ENCODE measurements at places on chromosomes 4 and X.

- no peak for DNase-seq
Measured at GRCh38 chr4:164540987-164541386, 212.9 kb upstream of the SMIM31 start.

DNA sequence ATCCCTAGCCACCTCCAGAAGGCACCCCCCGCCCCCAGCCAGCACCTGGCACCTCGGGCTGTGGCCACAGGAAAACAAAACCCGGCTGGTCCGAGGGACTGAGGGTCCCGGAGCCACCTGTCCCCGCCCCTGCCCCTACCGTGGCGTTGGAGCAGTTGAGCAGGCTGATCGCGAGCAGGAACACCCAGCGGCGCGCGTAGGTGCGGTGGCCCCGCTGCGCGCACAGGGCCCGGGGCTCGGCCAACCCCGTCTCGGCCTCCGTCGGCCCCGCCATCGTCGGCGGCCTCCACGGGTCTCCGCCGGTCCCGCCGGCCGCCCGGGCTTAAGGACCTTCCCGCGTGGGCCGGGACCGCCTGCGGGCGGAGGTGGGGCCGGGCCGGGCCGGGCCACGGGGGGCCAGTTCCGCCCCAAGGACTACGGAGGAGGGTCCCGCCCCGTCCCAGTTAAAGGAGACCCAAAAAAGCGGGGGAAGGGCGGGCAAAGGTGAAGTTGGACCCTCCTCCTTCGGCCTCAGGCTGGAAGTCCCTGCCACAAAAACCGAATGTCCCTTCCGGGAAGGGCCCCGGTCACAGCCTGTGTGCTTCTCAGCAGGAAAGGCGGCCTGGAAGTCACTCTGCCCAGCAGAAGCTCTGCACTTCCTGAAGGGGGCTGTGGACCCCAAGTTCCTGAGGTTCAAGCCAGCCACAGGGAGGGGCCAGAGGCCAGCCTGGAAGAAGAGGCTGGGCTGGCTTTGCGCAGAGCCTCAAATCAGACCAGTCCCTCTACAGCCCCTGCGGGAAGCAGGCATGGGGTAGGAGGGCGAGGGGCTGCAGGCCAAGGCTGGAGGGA, at the start of gene SLC49A3:
Gene SLC49A3 (minus strand): TSS at position 298 of the 828 bp plus-strand sequence. CDS start 24 bp downstream, at position 274.
- DNase-seq, result no peak

- no peak for DNase-seq
Measured at GRCh38 chr4:152988721-152989553, 52.8 kb downstream of the FHDC1 start.

DNA sequence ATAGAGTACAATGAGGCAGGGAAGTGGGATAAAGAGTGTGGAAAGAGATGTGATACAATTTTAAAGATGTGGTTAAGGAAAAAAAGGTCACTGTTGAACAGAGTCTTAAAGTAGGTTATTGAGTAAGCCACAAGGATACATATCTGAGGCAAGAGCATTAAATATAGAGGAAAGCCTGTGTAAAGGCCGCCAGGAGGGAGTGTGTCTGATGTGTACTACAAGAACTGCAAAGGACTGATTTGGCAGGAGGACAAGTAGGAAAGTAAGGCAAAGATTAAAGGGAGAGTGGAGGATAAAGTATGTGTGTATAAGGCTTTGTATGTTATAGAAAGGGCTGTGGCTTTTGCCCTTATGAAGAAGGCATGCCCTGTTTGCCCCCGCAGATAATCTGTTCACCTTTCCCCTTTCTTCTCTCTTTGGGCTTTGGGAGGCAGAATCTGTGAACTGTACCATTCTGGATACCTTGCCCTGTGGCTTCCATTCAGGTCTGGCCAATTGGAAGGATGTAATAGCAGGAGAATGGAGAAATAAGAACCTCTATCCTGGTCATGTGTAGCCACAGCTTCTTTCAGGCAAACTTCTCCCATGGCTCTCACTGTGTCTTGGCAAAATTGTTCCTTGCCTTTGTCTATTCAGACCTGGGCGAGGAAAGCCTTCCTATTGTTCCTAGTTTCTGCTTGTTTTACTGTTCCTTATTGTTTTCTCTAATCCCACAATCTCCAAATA, 68.9 kb upstream of the FAM47B start:
- DNase-seq, result no peak

DNA sequence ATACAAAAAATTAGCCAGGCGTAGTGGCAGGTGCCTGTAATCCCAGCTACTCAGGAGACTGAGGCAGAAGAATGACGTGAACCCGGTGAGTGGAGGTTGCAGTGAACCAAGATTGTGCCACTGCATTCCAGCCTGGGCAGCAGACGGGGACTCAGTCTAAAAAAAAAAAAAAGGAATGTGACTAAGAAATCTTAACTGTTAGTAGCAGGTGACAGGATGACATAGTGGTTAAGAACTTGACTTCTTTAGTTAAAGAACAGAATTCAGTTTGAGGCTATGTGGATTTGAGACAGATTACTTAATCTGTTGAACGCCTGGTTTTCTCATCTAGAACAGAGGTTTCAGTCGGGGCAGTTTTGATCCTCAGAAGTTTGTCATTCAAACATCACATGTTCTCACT, 3.2 kb downstream of the TRMT44 start:
- DNase-seq, result no peak

GRCh38 chrX:50327235-50327634, 122.7 kb downstream of the CCNB3 start:
- no peak for DNase-seq

- DNase-seq, result no peak
Measured at GRCh38 chrX:53251307-53251706, 26.3 kb upstream of the KDM5C start.

GRCh38 chr4:137421796-137422195, 110.5 kb downstream of the PCDH18 start:
- DNase-seq, result no peak

DNA sequence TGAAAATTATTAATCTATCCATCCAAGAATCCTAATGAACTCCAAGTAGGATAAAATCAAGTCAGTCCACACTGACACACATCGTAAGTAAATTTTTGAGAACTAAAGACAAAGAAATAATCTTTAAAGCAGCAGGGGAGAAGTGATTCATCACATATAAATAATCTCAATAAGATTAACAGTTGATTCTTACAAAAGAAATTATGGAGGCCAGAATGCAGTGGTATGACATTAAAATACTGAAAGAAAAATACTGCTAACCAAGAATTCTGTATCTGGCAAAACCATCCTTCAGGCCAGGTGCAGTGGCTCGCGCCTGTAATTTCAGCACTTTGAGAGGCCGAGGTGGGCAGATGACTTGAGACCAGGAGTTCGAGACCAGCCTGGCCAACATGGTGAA, 96.1 kb upstream of the SH3RF1 start:
- DNase-seq, result no peak

- DNase-seq, result no peak
Measured at GRCh38 chr4:83369831-83370639, 35.4 kb upstream of the HPSE start.

DNA sequence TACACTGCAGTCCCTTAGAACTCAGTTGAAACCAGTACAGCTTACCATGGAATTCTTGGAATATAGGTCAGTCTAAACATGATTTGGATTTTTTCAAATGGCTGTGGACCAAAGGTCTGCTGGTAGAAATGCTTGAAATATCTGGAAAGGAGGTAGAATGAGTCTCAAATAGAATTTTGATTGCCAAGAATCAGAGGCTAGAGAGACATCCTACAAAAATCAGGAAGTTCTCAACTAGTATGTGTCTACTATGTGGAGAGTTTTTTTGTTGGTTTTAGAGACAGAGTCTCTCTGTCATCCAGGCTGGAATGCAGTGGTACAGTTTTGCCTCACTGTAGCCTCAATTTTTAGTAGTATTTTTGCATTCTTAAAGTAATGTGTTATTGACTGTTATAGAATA, 53.6 kb downstream of the PAQR3 start:
- no peak for DNase-seq

GRCh38 chr4:40886931-40887763, 137.4 kb downstream of the NSUN7 start:
- no peak for DNase-seq

- no peak for DNase-seq
Measured at GRCh38 chr4:152822323-152822722, 42.6 kb downstream of the ARFIP1 start.

DNA sequence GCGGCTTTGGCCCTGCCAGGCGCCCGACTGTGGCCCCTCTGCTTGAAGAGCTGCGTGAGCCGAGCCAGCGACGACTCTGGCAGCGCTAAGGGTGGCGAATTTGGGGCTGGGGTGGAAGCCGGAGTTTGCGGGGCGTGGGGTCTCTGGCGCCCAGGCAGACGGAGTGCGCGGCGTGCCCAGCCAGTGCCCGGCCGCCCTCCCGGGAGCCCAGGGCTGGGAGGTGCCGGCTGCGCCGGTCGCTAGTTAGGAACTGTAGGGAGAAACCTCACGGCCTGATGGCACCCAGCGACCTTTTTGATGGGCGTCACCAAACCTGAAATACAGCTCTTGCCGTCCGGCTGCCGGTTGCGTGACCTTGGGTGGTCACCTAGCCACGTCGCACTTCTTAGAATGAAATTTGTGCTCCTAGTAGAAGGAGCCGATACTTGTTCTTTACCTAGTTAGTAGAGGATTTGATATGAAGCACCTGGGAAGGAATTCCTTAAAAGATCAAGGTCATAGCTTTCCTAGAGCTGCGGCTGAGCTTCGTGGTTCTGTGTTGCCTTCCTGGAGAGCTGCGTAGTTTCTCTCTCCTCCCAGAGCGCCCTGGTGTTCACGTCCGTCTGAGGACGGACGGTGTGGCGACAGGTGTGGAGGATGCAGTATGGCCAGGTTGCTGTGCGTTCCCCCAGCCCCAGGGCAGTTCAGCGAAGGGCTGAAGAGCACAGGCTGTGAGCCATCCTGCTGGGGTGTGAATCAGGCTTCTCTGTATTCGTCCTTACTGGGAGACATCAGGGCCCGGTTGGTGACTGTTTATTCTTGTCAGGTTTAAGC, 680 bp downstream of the MAEA start:
- DNase-seq, result peak; percentile 43

- no peak for DNase-seq
Measured at GRCh38 chr4:61400439-61401038, 200.4 kb downstream of the ADGRL3 start.

DNA sequence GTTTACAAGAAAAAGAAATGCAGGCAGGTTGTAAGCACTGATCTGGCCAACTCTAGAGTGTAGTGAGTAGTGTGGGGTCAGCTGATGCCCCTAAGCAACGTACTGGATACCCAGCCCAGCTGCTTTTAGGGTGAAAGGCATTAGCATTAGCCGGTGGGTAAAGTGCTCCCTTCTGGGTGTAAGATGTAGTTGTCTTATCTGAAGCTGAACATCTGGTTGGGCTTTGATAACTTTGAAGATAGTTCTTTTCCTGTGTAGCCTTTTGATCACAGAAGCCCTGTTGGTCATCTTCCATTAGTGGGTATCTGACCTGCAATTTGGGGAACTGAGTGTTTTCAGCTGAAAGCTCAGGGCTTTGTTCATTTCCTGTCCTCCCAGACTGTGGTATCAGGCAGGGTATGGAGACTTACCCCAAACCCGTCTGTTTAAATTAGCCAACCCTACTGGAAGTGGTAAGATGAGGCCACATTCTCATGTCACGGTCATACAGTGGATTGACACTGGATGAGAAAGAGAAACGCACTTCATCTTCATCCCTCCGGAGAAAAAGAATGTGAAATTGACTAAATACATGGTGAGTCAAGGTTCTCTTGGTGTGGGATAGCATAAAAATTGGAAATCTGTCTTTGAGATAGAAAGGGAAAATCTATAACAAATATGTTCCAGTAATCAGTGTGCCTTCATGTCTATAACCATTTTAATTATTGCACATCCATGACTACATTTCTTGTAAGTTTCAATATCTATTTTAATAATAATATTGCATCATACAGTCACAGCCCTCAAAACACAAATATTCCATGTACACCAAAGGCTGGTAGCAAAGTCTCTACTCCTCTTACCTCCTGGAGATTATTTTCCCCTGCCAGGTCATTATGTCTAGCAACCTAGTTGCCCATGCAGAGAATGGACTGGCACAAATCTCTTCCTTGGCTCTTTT, 8.7 kb downstream of the RHOH start:
- no peak for DNase-seq

GRCh38 chrX:31112226-31112999, 40.6 kb upstream of the FTHL17 start:
- no peak for DNase-seq

DNA sequence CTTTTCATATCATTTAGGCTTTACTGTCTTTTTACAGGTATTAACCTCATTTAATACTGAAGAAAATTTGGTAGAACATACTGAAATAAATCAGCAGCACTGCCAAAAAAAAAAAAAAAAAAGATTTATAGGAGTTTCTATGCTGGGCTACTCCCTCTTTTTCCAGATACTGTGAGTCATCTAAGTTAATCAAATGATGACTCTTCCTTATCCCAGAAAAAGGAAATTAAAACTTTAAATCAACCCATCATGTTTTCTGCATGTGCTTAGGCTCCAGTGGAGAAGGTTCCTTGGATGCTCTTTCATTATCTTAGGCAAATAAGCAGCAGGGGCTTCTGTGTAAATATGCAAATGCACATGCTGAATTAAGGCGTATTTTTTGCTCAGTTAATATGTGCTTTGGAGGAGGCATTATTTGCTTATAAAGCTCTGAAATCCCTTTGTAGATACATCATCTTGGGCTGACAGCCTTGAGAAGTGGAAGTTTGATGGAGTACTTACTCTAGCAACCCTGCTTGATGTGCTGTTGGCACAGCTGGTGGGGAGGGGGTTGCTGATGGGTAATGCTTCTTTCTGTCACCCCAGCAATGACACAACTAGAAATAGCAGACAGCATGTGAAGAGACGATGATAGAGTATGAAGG, 136.1 kb downstream of the C4orf33 start:
- no peak for DNase-seq

GRCh38 chrX:107117993-107118321, 665 bp downstream of the RBM41 start:
- peak; percentile 19 for DNase-seq

DNA sequence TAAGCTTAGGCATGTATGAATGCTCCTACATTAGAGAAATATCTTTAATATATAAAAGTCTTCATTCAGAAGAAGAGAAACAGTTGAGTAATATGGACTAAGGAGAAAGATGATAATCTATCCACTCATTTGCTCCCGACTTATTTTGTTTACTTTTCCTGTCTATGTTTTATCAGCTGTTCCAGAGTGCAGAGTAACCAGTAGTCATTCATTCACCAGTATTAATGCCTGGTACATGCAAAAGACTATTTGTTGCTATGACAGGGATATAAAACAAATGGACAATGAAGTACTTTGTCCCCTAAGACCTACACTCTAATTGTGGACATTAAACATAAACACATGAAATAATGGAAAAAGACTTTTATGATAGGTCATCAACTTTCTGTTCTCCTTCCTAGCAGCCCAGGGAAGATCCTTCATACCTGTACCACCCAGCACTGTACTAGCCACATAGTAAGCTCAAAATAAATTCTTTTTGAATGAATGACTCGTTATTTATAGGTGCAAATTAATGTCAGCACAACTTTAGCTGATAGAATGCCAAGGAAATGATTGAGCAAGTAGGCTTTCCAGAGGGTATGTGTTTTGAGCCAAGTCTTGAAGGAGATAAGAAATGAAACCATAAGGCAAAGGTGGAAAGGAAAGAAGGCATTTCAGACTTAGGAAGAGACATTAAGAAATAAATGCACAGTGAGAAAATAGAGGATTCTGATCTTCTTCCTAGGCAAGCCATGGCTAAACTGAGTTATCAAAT, 45.0 kb upstream of the IL13RA1 start:
- DNase-seq, result no peak

Measured in HEK293T (cell line).